ENCODE measurements at places on chromosomes 16 and 17.

DNA sequence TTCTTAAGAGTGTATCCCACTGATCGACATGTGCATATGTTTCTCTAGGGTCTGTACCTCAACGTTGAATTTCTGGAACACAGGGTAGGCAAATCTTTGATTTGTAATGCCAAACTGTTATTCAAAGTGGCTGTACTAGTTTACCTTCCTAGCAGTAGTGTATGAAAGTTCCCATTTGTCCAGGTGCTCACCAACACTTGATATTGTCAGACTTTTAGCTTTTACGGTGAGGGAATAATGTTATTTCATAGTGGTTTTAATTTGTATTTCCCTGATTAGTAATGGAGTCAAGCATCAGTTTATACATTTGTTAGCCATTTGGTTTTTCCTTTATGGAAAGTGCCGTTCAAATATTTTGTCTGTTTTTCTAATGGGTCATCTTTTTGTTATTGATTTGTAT lies 20.3 kb downstream of the GSDMB start:
- DNase-seq = no peak
- no peak overlapping the region for H3K4me3 ChIP-seq
- H3K27ac ChIP-seq = no peak overlapping the region
- peaks cover 13% of the 10 kb centered on the region for H3K27me3 ChIP-seq

DNA sequence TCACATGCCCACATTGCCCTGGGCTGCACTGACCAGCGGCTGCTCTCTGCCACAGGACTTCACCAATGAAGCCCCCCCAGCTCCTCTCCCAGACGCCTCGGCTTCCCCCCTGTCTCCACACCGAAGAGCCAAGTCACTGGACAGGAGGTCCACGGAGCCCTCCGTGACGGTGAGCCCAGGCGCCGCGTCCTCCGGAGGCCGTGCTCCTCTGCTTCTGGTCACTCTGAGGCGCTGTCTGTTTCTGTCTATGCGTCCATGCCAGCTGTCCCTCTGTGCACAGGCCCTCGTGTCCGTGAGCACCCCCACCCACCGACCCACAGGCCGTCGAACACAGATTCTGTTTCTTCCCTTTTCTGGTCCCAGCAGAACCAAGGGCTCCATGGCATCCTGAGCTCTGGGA lies 62.6 kb downstream of the PLD6 start:
- H3K4me1 ChIP-seq = peaks cover 22% of the 10 kb centered on the region
- no peaks in the 10 kb centered on the region for H3K27me3 ChIP-seq
- DNase-seq = no peak

- DNase-seq = no peak
- peaks cover 38% of the 10 kb centered on the region for H3K27me3 ChIP-seq
- H3K36me3 ChIP-seq = no peaks in the 10 kb centered on the region
- no peak overlapping the region for H3K4me3 ChIP-seq
- H3K27ac ChIP-seq = no peak overlapping the region
- H3K4me1 ChIP-seq = peaks cover 13% of the 10 kb centered on the region
Observed at GRCh38 chr16:817001-817906, 16.7 kb upstream of the GNG13 start.

DNA sequence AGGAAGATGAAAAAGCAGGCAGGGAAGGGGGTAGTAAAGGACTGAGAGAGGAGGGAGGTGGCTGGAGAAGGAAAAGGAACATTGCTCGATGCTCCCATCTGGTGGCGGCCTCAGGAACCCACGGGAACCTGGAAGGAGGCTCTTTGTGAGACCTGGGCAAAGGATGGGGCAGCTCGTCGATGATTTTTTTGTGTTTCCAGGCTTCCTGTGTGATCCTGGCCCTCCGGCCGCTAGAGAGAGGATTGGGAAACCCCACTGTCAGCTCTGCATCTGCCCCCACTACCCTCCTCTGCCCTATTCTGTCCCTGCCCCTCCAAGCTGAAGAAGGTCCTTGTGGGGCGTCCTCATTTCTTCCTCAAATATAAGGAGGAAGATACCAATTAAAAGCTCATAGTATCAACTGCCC lies 6.6 kb downstream of the WFIKKN2 start:
- peak; percentile 79 for DNase-seq
- no peaks in the 10 kb centered on the region for H3K36me3 ChIP-seq
- peaks cover 17% of the 10 kb centered on the region for H3K4me1 ChIP-seq
- peak overlapping the region; percentile 40 for H3K27ac ChIP-seq

DNA sequence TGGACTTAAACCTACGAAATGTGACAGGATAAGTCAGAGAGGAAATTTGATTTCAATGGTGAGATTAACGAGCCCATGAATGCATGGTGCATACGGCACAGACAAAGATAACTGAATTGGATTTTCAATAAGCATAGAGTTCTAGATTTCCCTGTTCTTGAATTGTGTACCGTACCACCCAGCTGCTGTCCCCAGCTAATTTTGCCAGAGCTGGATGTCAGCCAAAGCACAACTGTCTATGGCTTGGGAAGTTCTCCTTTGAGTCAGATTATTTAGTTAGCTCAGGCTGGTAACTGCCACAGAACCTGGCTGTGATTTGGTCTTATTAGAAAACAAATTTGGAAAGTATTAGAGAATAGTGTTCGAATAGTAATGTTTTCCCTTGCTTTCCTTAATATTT lies 143.1 kb downstream of the CDH13 start:
- H3K4me3 ChIP-seq = no peak overlapping the region
- H3K27ac ChIP-seq = no peak overlapping the region
- peaks cover 6% of the 10 kb centered on the region for H3K27me3 ChIP-seq

DNA sequence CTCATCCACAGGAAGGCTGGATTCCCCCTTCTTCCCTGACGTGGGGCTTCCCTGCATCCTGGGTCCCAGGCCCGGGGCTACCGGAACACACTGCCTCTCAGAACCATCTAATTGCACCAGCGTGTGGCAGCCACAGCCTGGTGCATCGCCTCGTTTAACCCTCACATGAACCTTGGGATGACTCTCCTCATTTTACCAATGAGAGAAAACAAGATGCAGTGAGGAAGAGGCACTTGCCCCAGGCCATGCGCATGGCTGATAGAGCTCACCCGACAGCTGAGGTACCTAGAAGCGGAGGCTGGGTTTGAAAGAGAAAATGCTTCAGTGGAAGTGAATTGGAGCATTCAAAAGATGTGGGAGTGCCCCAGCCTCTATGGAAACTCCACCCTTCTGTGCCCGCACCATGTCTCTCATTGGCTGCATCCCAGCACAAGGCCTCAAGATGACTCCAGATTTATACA lies 162.3 kb downstream of the KATNIP start:
- H3K36me3 ChIP-seq = peaks cover 16% of the 10 kb centered on the region
- H3K27ac ChIP-seq = no peak overlapping the region
- DNase-seq = no peak
- peaks cover 52% of the 10 kb centered on the region for H3K4me1 ChIP-seq
- no peaks in the 10 kb centered on the region for H3K27me3 ChIP-seq

DNA sequence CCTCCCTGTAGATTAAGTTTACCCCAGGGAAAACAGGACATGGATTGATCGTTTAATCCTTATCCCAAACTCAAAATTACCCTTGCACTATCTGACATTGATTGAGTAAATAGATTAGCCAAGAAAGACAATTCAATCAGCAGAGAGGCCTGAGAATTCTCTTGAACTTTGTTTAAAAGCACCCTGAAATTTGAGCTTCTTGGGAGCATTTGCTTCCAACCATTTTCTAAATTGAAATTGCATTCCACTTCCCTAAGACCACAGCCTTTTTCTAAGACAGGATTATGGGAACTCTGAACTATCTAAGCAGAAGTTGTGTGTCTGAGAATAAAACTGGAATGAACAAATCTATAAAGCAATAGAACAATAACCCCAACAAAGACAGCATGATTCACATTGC lies 76.6 kb upstream of the TNRC6A start:
- H3K27ac ChIP-seq = no peak overlapping the region
- no peaks in the 10 kb centered on the region for H3K27me3 ChIP-seq
- no peaks in the 10 kb centered on the region for H3K36me3 ChIP-seq

GRCh38 chr16:22681554-22682291 lies 132.2 kb upstream of the HS3ST2 start:
- no peak overlapping the region for H3K4me3 ChIP-seq
- H3K36me3 ChIP-seq = no peaks in the 10 kb centered on the region
- no peaks in the 10 kb centered on the region for H3K4me1 ChIP-seq
- no peak for DNase-seq
- peaks cover 15% of the 10 kb centered on the region for H3K27me3 ChIP-seq
- H3K27ac ChIP-seq = no peak overlapping the region
